CD4-positive, alpha-beta T cell treated with Interferon alpha-2 for 1 hour (primary cell): ENCODE measurements at places on chromosomes 12 and 14.

DNA sequence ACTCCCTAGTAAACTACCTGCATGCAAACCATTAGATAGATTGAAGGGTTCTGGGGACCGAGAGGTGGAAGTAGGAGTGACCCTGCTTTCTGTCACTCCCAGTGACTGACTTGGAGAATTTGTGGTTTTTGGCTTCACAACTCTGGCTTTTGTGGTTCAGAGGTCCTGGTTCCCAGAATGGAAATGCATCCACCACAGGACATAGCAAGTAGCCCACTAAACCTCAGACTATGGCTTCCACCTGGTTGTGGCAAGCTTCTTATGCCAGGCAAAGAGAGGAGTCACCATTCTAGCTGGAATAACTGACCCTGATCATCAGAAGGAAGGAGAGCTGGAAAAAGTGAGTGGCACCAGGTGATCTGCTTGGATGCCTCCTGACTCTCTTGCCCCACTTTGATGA, 162.4 kb upstream of the TMEM260 start:
- DNase-seq: no peak

DNA sequence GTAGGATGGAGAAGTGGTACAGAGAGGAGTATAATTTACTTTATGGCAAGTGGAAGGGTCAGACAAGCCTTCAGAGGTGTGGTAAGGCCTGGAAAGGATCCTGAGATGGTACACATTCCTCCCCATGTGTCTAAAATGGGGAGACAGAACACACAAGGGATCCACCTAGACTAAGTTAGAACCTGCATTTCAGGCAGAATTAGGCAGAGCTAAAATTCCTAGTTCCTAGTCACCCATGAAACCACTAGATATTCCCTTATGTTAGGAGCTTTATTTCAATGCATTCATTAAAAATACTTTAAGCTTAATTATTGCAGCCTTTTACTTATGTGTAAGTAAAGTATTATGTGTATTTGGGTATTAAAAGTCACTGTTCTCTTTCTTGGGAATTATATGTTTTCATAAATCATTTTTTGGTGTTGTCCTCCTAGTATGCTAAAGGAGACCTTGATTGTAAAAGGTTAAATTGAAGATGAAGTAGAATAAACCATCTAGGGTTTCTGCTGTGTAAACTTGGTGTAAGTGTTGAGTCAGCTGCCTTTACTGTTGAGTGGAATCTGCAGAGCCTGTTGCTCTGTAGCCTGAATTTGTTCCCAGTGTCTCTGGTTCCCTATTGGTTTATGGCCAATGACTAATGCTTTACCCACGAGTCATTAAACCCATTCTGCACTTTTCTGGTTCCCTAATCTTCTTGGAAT, 423.2 kb downstream of the ATP23 start:
- DNase-seq: no peak

GRCh38 chr12:72256725-72257124, 15.4 kb upstream of the TRHDE start:
- DNase-seq: no peak

- no peak for DNase-seq
Measured at GRCh38 chr12:56591126-56591525, 39.0 kb downstream of the BAZ2A start.

DNA sequence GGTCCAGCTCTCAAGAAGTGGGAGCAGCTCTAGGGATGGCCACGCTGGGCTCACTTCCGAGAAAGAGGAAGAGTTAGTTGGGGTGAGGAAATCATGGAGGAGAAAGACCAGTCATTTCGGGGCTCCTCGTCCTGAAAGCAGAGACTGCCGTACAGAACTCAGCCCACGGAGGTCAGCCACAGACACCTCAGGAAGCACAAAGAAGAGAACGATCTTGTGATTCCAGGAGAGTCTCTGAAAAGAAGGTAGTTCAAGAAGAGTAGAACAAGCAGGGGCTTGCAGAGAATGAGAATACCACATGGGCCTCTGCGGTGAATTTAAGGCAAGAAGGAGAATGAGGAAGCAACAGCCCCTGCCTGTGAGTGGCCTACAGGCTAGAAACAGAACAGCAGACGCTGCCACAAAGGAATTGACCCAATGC, 311.9 kb downstream of the CACNA1C start:
- DNase-seq: peak; percentile 15
